ENCODE measurements at places on chromosomes 12 and 14.
A peak's percentile ranks its signal among the peaks of the same experiment; 100 is the strongest.

- peak; percentile 55 for DNase-seq
These were observed at the start of gene INF2 for GRCh38 chr14:104689109-104689880. INF2 (plus strand) TSS chr14:104689618; CDS start chr14:104701366, 11,748 bp downstream.

GRCh38 chr12:109295764-109296425 is 13.2 kb downstream of the FOXN4 start:
- no peak for DNase-seq

- DNase-seq = peak; percentile 34
These were observed 1586.5 kb upstream of the SEL1L start for GRCh38 chr14:83120187-83120586.

DNA sequence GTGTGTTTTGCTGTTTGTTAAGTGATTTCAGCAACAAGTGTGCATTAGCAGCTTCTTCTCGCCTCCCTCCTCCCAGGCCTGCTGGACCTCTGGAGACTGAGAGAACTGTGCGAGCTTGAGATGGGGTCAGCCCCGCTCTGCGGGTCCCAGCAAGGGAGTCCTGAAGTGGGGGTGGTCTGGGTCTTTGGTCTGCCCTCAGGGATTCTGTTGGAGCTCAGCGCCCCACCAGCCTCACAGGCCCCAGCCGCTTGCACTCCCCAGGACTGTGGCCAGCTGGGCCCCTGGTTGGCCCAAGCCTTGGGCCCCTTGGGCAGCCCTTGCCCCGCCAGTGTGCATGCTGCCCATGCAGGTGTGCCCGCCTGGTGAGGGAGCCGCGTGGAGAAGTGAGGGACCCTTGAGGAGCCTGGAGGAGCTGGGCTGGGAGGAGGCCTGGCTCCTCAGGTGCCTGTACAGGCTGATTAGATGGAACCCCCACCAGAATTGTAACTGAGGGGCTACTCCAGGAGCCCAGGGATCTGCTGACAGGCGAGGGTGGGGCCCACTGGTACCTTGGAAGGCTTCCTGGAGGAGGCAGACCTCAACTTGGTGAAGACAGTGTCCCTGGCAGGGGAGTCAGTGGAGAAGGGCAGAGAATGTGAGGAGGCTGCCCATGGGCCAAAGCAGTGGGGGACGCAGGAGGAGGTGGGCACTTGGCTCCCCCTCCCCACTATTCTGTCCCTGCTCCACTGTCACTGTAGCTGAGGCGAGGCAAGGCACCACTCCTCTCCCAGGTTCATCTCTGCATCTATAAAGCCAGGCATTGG is 56.7 kb downstream of the BEGAIN start:
- no peak for DNase-seq

GRCh38 chr12:2312770-2313169 is 260.0 kb downstream of the CACNA1C start:
- DNase-seq = no peak

DNA sequence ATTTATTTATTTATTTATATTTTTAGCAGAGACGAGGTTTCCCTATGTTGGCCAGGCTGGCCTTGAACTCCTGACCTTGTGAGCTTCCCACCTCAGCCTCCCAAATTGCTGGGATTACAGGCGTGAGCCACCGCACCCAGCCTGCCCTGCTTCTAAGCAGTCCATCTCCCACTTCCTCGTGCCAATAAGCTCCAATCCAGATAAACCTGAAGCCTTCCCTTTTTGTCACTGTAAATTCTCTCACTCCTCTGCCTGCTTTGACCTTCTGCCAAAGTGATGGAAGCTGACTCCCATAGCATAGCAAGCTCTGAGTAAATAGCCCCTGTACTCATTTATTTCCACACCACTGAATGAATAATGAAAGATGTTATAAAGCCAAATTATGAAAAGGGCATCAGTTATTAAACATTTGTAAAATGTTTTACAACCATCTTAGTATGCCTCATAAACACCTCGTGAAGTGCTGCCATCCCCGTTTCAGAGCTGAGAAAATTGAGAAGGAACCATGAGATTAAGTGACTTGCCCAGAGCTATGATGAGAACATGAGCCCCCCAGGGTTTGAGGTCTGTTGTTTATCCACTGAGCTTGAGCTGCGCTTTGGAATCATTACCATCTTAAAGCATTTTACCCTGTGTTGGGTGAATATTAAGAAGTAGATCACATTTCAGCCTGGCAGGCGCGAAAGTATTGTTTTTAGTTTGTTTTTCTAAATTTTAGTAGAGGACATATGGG is 30.4 kb downstream of the MANSC1 start:
- DNase-seq = peak; percentile 29

- DNase-seq = no peak
These were observed 23.2 kb upstream of the KIF26A start for GRCh38 chr14:104115131-104115600.

DNA sequence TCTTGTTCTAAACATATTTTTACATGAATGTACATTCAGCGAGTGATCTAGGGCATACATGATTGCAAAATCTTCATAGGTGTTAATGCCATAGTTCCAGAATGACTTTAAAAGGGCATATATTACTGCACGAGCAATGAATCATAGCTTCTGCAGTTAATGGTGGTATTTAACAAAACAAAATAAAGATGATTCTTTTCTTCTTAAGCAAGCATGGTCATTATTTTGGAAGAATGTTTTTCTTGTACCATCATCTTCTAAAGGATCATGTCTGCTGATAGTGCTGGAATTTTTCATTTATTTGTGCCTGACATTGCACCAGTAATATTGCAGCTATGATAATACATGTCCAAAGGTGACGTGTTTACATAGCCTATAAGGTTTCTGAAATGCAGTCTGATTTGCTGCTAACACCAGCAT is 388.6 kb downstream of the CCDC91 start:
- DNase-seq = peak; percentile 65

DNA sequence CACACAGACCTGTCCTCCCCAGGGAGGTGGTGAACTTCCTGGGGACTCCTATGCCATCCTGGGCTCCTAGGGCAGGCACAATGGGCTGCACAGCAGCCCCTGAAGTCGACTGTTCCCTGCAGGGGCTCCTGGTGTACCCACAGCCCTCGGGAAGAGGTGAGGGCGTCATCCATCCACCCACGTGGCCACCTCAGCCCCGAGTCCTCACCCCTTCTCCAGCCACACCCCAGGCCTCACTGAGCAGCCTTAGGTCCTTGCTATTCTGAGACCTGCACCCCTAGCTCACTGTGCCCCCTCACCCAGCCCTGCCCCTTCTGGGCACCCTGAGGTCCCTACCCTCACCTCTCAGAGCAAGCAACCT is 38.9 kb downstream of the BEGAIN start:
- DNase-seq = no peak

GRCh38 chr14:88823968-88824313 is 510 bp upstream of the TTC8 start:
- DNase-seq = no peak

GRCh38 chr12:52551216-52551865 is 1.6 kb downstream of the KRT71 start:
- DNase-seq = no peak

GRCh38 chr14:50985859-50986331 is 41.6 kb upstream of the PYGL start:
- no peak for DNase-seq

- no peak for DNase-seq
These were observed 23.6 kb upstream of the RPLP0 start for GRCh38 chr12:120224304-120225199.

DNA sequence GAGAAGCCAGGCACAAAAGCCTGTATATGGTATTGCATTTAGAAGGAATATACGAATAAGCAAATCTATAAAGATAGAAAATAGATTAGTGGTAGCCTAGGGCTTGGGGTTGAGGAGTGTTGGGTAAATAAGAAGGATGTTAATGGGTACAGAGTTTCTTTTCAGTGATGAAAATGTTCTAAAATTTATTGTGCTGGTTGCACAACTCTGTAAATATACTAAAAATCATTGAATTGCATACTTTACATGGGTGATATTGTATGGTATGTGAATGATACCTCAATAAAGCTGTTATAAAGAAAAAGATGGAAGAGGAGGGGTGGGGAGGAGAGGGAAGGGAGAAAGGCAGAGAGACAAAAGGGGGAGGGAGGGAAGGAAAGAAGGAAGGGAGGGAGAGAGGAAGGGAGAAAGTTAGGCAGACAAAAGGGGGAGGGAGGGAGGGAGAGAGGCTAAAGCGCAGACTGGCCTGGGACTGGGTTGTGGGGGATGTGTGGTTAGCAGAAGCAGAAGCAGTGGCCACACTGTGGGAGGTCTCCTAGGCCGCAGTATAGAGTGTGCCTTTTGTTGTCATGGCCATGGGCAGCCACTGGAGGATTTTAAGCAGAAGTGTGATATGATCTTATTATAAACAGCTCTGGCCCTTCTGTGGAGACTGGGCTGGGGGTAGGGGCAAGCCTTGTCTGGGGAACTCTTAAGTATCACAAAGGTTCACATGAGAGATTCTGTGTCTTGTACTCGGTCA is 73.6 kb upstream of the ELK3 start:
- DNase-seq = peak; percentile 8

- DNase-seq = peak; percentile 69
These were observed 32.0 kb upstream of the RIMBP2 start for GRCh38 chr12:130747867-130748740.

DNA sequence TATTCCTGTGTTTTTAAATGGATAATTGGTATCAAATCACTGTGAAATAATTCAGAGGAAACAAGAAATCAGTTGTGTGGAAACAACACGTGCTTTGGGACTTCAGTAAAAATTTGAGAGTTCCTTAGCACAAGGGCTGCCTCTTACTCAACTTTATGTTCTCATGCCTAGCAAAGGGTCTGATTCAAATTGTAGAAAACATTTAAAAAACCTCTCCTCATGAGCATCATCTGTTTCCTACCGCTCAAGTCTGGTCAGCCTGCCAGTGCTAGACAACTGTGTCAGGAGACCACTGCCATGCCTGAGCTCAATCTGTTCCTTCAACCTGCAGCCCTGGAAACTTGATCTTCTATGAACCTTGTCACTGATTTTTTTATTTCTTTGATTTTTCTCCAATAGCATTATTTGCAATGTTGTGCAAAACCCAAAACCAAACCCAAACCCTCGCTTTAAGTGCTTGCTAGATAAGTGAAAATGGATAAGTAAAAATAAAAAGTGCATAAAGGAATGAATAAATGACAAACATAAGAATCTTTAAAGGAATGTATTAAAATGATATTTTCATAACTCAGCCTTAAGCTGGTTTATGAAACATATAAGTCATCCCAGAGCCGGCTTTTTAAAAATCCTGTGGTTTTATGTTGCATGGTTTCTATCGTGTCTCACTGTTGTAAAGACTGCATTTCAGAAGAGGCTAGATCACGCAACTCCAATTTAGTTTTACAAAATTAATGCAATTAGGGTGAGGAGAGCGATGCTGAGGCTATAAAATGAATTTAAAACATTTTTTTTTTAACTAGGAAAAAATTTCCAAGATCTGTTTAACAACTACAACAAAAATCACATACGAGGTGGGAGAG is 361.2 kb upstream of the PDE3A start:
- peak; percentile 62 for DNase-seq

GRCh38 chr14:69880893-69881292 is 1.7 kb downstream of the SMOC1 start:
- DNase-seq = no peak

DNA sequence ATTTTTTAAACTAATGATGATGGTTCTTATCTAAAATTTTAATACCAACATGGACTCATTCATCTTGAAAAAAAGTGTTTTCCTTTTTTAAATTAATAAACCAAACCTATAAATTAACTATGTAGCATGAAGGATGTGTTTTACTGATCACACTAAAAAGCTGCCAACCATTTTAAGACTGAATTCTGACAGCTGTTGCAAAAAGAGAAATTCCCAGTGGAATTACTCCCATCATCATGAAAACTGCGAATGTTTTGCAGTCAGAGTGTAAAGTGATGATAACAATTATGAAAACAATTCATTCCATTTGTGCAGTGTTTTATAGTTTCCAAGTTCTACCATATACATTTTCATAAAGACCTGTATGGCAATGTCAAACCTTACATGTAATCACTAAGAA is 232.8 kb downstream of the SLC2A13 start:
- DNase-seq = no peak

DNA sequence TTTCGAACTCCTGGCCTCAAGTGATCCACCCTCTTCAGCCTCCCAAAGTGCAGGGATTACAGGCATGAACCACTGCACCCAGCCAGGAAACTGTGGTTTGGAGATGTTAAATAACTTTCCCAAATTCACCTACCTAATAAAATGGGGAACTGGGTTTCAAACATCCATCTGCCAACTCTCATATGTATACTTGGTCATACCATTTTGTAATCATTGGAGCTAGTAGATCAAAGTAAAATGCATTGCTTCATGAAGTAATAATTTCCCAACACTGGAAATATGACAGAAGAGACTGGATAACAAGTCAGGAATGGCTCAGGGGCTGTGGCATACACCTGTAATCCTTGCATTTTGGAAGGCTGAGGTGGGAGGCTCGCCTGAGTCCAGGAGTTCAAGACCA is 5.3 kb upstream of the HECTD1 start:
- no peak for DNase-seq

DNA sequence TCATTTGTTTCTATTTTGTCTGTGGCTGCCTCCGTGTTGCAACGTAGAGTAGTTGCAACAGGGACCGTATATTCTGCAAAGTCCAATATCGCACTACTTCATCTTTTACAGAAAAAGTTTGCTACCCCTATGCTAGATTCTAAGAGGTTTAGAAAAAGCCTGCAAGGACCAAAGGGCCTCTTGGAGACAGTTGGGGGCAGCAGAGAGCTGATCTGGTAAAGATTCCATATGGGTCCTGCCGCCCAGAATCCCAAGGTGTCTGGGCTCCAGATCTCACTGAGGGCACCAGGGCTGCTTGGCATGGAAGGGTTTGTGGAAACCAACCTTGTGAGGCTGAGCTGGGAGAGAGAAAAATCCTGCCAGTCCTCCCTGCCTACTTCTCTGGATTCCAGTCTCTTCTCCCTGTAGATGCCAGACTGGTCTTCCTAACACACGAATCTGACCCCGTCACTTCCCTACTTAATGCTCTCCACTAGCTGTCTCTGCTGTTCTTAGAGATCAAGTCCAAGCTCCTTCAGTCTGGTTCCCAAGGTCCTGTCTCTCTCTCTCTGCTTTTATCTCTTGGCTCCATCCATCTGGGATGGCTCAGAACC is 74.6 kb downstream of the GLRX5 start:
- peak; percentile 26 for DNase-seq

DNA sequence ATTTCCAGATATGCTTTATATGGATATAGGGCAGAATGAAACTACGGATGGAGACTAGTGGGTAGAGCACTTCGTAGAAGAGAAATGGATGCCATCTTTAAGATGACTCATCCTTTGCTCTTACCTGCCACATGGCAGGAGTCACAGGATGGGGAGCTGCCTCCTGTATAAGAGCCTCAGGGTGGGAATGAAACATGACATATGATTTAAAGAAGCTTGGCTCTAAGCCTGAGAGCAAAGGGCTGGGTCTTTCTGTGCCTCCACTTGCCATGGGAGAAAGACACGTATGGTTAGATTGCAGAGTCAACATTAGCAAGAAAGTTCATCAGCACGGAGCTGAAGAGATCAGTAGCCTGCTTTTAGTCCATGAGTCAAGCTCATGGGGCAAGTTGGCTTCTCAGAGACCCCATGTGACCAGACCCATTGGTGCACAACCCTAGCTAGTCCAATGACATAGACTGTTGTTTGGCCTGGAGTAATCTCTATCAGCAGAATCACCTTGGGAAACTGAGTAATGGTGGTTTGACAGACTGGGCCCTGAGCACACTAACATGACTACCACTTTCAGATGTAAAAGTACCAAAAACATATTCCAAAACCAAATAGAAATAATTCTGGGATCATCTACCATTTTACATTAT is 38.1 kb upstream of the IL22 start:
- DNase-seq = no peak
